ENCODE measurements at places on chromosomes 16 and 17. TPM values are rescaled to one million over a fixed set of nuclear protein-coding genes. Genes with fewer than 3 reads are reported as not detected.
A peak's percentile ranks its signal among the peaks of the same experiment; 100 is the strongest.

DNA sequence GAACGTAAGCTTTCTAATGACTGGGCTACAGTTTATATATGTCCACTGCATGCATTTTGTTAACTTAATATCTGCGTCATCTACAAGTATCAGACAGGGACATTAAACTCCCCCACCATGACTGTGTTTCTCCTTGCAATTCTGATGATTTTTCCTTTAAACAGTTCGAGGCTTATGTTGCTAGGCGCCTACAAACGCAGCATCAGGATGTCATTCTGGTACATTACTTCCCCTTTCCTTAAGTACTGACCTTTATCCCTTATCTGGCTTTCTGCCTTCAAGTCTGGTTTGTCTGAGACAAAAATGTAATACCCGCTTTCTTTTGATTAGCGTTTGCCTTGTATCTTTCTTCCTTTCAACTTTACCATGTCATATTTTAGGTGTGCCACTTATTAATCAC lies 362.4 kb downstream of the SLC39A11 start:
- no peak for DNase-seq

GRCh38 chr16:29705030-29705429 lies 26.1 kb downstream of the QPRT start:
- peak; percentile 13 for DNase-seq

- peak; percentile 31 for DNase-seq
Measured at GRCh38 chr17:80018917-80019651, 16.6 kb downstream of the TBC1D16 start.

- no peak for DNase-seq
Measured at GRCh38 chr16:15399317-15399716, 3.8 kb downstream of the MPV17L start.

DNA sequence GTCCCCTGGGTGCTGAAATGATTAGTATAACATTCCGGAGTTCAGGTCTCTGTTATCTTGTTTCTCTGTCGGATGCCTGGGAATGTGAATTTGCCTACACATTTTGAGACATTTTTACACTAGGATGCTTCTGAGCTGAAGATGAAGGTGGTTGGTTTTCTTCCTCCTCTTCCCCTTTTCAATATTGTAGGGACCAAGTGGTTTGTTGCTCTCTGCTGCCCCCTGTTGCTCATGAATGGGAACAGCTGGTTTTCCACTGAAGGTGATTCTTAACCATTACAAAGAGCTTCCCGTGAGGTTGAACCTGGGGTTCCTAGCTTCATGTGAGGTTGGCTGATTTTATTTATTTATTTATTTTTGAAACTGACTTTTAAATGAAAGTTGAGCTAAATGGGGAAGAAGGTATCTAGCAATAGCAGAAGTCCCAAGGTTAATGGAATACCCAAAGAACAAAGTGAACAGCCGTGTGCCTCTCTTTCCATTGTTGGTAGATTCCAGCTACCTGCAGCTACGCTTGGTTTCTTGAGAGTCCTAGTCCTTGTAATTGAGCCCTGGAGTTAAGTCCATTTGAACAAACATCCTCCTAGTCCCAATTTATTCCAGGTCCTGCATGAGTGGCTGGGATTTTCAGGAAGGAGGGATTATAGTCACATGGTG lies 983.9 kb upstream of the EEF2KMT start:
- DNase-seq = peak; percentile 8

Gene KRT36
- polyA plus RNA-seq = not detected

Gene CDK5R1
- 0.63 TPM for polyA plus RNA-seq

Gene ARL5C
- not detected for polyA plus RNA-seq

Gene PPL
- polyA plus RNA-seq = 1.7 TPM

Measured in GM23248 (cell line).